ENCODE measurements at places on chromosomes 2 and 18.

DNA sequence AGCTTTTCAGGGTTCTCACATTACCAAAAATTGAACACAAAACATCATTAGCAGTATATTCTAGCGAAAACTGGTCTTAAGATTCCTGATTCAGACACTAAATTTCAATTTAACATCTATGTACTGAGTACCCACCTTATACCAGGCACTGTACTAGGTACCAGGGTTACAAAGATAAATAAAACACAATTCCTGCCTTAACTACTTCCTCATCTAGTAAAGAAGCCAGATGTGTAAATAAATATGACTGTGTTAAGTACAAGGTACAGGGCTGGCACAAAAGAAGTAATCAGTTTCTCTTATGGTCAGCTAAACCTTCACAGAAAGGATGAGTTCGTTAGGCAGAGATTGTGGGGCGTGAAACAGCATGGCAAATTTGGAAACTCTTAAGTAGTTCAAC is 6.1 kb downstream of the FARSB start:
- DNase-seq = no peak

DNA sequence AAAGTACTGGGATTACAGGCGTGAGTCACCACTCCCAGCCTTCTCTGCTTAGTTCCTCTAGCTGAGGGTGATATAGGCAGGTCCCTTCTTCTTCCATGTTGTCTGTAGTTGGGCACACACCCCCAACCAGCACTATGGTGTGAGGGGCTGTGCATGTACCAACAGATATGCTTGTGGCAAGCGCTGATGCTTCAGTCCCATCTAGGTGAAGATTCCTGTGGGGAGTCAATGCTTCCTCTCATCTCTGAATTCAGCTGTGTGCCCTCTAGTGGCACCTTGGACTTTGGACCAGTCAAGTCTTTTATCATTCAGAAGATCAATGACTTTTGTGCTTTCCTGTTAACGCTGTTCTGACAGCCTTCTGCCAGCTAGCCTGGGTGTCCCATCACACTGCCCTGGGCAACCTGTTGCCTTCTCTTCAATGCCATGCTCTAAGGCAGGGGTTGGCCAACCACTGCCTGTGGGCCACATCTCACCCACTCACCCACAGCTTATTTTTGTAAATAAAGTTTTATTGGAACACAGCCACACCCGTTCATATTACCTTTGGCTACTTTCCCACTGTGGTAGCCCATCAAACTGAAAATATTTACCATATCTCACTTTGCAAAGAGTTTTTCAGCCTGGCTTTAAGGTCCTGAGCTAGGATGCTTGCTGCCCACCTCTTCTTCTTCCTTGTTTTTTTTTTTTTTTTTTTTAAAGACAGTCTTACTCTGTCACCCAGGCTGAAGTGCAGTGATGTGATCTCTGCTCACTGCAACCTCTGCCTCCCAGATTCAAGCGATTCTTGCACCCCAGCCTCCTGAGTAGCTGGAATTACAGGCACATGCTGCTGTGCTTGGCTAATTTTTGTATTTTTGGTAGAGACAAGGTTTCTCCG is 51.0 kb downstream of the NPAS2 start:
- no peak for DNase-seq

DNA sequence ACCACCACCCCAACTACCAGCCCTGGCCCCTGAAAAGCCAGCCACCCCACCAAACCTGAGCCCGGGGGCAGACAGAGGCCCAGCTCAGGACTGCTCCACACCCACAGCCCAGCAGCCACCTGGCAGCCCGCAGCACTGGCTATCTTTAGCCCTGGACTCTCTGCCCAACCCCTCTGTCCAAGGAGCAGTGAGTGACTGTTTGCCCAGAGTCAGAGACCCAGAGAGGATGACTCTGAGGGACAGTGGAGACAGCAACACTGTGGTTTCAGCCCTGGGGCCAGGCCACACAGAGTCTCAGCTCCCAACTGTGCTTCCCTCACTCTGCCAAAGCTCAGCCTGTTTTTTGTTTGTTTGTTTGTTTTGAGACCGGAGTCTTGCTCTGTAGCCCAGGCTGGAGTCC is 32.6 kb downstream of the BIN1 start:
- no peak for DNase-seq

DNA sequence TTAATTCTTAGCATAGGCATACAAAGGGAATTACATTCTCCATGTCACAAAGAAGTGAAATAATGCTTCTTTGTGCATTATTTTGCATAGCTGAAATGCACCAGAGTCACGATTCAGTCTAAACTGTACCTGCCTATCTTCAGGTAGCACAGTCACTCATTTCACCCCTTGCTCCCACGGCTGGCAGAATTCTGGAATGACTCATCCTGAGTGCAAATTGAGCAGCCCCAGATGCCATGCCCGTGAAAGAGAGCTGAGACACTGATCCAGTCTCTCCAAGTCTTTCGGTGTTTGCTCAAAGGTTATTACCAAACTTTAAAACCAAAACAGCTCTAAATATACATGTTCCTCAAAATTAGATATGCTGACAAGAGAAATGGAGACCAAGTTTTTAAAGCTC is 168.3 kb upstream of the POU3F3 start:
- DNase-seq = no peak

DNA sequence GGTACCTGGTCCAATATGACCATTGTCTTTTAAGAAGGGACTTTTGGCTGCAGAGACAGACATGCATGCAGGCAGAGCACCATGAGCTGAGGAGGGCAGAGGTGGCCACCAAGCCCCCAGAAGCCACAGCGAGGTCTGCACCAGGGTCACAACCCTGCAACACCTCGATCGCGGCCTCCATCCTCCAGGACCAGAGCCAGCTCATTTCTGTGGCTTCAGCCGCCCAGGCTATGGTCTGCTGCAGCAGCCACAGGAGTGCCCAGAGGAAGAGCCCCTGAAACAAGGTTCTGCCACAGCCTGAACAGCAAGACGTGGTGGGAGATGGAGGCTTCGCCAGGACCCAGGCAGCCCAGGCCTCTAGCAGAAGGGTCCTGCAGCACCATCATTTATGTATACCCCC is 53.9 kb downstream of the ANKMY1 start:
- no peak for DNase-seq

DNA sequence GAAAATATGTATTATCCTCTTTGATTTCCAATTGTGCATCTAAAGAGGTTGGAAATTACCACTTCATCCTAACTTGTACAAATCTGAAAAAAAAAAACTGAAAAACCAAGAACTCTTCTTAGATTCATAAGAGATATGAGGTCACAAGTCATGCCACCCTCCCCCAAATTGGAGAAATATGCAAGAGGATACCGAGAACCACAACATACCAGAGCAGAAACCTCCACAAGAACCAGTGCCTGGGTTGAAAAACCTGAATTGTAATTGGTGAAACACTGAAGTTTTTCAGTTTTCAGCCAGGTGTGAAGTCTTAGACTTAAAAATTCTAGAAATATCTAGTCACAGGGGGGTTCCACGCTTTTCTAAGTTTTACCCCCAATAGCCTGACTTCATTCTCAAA is 1029.5 kb upstream of the LRRTM1 start:
- DNase-seq = no peak

DNA sequence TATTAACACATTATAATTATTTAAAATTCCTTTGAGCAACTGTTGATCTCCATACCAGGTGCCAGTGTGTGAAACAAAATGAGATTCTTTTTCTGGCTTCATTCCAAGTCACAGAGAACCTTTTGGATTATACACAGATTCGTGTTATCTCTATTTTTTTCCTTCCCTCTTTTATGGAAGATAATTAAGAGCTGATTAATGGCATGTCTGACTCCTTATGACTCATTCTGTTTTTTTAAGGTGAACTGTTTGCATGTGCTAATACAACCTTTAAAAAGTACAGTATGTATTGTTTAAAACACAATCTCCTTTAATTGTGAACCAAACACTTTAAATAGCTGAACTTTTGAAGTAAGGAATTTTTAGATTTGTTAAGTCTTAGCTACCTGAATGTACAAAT is 39.3 kb downstream of the PELI1 start:
- no peak for DNase-seq

DNA sequence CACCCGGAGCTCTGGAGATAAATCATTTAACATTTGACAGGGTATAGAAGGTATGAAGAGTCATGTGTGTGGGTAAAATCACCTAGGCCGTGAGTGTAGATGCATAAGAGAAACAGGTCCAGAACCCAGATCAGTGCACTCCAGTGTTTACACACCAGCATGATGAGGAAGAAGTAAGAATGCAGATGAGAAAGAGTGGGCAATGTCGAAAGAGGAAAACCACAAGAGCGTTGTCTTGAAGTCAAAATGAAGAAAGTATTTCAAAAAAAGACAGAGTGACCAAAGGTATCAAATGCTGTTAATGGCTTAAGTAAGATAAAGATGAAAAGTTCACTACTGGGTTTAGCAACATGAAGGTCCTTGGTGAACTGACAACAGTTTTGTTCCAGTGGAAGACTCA is 32.0 kb upstream of the PLB1 start:
- DNase-seq = no peak

GRCh38 chr18:47422524-47422923 is 171.1 kb upstream of the SKOR2 start:
- DNase-seq = no peak

DNA sequence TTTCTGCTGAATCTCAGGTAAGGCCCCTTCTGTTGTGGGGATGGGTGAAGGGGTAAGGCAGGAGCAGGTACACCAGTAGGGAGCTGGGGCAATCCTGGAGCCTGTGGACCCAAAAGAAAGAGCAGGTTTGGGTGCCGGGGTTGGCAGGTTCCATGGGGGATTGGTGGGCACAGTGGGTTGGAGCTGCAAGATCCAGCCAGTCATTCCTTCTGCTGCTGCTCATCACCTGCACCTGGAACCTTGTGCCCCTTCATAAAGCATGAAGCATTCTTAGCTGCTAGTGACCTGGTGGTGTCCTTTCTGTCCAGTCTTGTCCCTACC is 24.9 kb downstream of the FHOD3 start:
- DNase-seq = no peak

- no peak for DNase-seq
Measured at GRCh38 chr2:69495008-69495407, 57.8 kb upstream of the NFU1 start.

GRCh38 chr2:12507295-12507694 is 209.4 kb upstream of the TRIB2 start:
- DNase-seq = no peak

- peak; percentile 6 for DNase-seq
Measured at GRCh38 chr18:59646963-59647307, 50.3 kb downstream of the CCBE1 start.

DNA sequence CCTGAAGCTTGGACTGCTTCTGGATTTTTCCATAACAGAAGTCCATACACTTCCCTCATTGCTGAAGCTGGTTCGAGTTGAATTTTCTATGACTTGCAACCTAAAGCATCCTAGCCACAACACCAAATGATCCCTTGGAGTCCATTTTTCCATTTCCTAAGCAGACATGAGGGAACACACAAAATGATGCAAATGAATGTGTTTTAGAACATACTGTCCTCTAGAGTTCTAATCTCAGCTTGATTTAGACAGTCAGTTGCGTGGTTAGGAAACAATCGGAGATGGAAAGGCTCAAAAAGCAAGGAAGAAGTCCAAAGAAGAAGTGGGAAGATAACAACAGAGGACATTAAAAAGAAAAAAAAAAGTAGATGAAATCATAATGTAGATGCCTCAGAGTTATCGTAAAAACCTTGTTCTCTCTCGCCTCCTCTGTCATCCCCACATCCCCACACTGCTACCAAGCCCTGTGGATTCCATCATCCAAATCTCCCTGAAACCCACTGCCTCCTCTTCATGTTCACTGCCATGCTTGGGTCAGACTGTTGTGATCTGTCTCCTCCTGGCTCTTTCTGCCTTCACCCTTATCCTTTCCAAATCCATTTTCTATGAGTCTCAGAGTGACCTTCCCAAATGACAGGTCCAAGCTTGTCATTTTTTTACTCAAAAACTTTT is 58.4 kb downstream of the TMEM247 start:
- DNase-seq = no peak

GRCh38 chr2:45275242-45275805 is 266.1 kb upstream of the SIX2 start:
- DNase-seq = no peak

DNA sequence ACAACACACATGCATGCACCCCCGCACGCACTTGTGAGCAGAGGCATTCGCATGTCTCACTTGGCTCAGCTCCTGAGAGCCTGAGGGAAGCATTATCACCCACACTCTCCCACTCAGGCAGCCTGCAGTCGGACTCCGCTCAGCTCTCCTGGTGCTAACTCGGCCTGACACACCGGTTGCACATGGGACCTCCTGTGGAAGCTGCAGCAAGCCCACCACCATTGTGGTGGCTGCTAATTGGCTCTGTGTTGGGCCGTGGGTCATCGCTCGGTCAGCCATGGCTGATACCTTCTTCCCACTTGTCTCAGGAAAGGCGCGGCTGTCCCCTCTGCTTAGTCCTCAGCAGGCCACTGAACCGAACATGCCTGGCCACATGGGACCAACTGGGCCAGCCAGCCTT is 13.7 kb upstream of the TEX261 start:
- DNase-seq = no peak

DNA sequence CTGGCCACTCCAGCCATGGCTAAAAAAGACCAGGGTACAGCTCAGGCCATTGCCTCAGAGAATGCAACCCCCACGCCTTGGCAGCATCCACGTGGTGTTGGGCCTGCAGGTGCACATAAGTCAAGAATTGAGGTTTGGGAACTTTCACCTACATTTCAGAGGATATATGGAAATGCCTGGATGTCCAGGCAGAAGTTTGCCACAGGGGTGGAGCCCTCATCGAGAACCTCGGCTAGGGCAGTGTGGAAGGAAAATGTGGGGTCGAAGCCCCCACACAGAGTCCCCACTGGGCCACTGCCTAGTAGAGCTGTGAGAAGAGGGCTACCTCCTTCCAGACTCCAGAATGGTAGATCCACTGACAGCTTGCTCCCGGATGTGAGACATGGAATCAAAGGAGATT is 477.3 kb downstream of the LPIN1 start:
- no peak for DNase-seq

DNA sequence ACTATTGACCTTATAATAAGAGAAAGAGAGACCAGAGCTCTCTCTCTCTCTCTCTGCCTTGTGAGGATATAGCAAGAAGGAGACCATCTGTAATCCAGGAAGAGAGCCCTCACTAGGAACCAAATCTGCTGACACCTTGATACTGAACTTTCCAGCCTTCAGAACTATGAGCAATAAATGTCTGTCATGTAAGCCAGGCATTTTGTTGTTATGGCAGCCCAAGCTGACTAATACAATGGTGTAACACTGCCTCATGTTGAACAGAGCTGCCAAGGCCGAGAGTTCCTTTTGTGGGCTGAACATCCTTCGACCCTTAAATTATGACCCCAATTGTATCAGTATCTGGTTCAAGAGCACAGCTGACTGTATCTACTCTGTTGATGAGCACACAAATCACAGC is 108.0 kb downstream of the LRRC30 start:
- no peak for DNase-seq

GRCh38 chr2:239397931-239398471 is 2.8 kb downstream of the HDAC4 start:
- DNase-seq = peak; percentile 29

- no peak for DNase-seq
Measured at GRCh38 chr2:111007757-111008688, 112.7 kb upstream of the BCL2L11 start.

Data from skin of body (tissue), 3 donors.